ENCODE measurements at places on chromosomes 12 and 14. TPM values are rescaled to one million over a fixed set of nuclear protein-coding genes. Genes with fewer than 3 reads are reported as not detected.

The NTN4 gene
- total RNA-seq: 234 TPM

The MYO1H gene
- total RNA-seq: not detected

The GPX2 gene
- total RNA-seq: not detected

The BCL2L2 gene
- total RNA-seq: 17.8 TPM

The LHX5 gene
- not detected for total RNA-seq

The CMA1 gene
- total RNA-seq: not detected

The KRT81 gene
- total RNA-seq: not detected
